ENCODE measurements at places on chromosomes 2 and 18. TPM values are rescaled to one million over a fixed set of nuclear protein-coding genes. Genes with fewer than 3 reads are reported as not detected.

LIMS3 gene
- total RNA-seq, result 0.61 TPM

FKBP1B gene
- 15.1 TPM for total RNA-seq

DNA sequence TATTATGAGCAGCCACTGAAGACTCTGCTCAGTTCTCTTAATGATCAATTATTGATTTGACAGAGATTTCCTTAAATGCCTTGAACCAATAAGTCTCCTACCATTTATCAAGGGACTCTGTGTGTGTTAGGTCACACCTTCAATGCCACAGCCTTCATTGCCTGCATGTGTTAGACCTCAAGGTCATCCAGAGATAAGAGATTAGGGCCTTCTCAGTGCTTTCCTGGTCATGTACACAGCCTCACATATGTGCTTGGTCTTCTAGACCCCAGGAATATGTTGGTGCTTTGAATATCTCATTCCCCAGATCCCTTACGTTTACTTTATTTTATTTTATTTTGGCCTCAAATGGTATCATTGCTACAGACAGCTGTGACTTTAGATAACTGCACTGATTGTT, 93.0 kb upstream of the CTAGE1 start:
- H3K27ac ChIP-seq, result no peak overlapping the region
- peaks cover 2% of the 10 kb centered on the region for H3K4me1 ChIP-seq
- no peaks in the 10 kb centered on the region for H3K27me3 ChIP-seq

GRCh38 chr2:9112079-9112721, 94.4 kb upstream of the ASAP2 start:
- no peaks in the 10 kb centered on the region for H3K27me3 ChIP-seq
- peak overlapping the region; percentile 74 for H3K27ac ChIP-seq
- H3K36me3 ChIP-seq, result no peaks in the 10 kb centered on the region
- peak; percentile 96 for DNase-seq
- H3K4me1 ChIP-seq, result peaks cover 29% of the 10 kb centered on the region
- no peak overlapping the region for H3K4me3 ChIP-seq

- H3K27me3 ChIP-seq, result no peaks in the 10 kb centered on the region
- peaks cover 69% of the 10 kb centered on the region for H3K4me1 ChIP-seq
- H3K27ac ChIP-seq, result peak overlapping the region; percentile 82
- H3K36me3 ChIP-seq, result no peaks in the 10 kb centered on the region
- DNase-seq, result peak; percentile 60
- H3K4me3 ChIP-seq, result no peak overlapping the region
Measured at GRCh38 chr2:109166811-109167210, 37.8 kb downstream of the SH3RF3 start.

DNA sequence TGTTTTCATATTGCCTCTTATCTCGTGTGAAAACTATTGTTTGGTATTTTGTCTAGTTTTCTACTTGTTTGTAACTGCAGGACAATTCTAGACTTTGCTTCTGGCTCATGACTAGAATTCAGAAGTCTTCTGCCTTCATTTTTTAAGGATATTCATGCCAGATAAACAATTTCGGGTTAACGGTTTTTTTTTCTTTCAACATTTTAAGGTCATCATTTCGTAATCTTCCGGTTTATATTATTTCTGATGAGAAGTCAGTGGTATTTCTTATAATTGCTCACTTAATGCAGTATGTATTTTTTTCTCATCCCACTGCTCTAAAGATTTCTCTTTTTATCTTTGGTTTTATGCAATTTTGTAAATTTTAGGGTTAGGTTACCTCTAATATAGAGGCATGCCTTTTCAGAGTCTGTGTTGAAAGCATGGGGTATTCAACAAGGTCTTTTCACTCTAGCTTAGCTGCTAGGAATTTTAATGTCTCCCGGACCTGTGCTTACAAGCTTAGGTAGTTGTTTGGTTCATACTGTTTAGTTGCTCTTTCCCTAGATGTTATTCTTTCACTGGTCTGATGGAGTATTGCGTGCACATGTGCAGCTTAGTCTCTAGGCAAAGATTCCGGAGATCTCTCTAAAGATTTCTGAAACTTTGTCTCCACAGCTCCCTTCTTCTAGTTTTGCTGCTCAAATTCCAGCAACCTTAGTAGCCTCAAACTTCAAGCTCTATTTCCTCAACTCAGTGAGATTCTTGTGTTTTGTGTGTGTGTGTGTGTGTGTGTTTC, 198.1 kb downstream of the MCFD2 start:
- 0 out of 2 replicates have a peak, but pooled peaks cover 8% of the 10 kb centered on the region for H3K36me3 ChIP-seq
- peak overlapping the region; percentile 55 for H3K27ac ChIP-seq
- H3K27me3 ChIP-seq, result no peaks in the 10 kb centered on the region
- H3K4me1 ChIP-seq, result peaks cover 38% of the 10 kb centered on the region
- DNase-seq, result peak; percentile 48
- H3K4me3 ChIP-seq, result peak overlapping the region; percentile 9

GRCh38 chr18:10354241-10354811, 100.1 kb upstream of the APCDD1 start:
- H3K4me1 ChIP-seq, result peaks cover 21% of the 10 kb centered on the region
- no peaks in the 10 kb centered on the region for H3K27me3 ChIP-seq
- DNase-seq, result no peak
- no peaks in the 10 kb centered on the region for H3K36me3 ChIP-seq

DNA sequence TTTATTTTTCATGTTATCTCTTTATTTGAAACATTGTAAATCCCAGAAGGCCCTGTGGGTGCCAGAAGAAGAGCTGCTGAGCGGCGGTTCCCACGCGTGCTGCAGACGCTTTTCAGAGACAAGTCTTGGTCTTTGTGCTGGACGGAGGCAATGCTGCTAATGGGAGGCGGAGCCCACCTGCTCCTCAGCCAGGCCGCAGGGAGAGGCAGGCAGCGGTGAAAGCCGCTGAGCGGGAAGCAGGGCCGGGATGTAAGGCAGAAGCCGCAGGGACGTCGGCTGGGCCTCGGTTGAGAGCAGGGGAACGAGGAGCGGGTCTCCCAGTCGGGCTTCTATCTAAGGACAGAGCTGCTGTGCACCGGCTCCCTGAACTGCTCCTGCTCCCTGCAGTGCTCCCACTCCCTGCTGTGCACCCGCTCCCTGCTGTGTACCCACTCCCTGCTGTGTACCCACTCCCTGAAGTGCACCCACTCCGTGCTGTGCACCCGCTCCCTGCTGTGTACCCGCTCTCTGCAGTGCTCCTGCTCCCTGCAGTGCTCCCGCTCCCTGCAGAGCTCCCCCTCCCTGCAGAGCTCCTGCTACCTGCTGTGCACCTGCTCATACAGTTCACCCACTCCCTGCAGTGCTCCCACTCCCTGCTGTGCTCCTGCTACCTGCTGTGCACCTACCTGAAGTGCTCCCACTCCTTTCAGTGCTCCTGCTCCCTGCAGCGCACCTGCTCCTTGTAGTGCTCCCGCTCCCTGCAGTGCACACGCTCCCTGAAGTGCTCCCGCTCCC, 16.4 kb downstream of the TMEM18 start:
- peaks cover 12% of the 10 kb centered on the region for H3K36me3 ChIP-seq
- no peak overlapping the region for H3K27ac ChIP-seq
- no peaks in the 10 kb centered on the region for H3K4me1 ChIP-seq
- DNase-seq, result no peak
- no peaks in the 10 kb centered on the region for H3K27me3 ChIP-seq

DNA sequence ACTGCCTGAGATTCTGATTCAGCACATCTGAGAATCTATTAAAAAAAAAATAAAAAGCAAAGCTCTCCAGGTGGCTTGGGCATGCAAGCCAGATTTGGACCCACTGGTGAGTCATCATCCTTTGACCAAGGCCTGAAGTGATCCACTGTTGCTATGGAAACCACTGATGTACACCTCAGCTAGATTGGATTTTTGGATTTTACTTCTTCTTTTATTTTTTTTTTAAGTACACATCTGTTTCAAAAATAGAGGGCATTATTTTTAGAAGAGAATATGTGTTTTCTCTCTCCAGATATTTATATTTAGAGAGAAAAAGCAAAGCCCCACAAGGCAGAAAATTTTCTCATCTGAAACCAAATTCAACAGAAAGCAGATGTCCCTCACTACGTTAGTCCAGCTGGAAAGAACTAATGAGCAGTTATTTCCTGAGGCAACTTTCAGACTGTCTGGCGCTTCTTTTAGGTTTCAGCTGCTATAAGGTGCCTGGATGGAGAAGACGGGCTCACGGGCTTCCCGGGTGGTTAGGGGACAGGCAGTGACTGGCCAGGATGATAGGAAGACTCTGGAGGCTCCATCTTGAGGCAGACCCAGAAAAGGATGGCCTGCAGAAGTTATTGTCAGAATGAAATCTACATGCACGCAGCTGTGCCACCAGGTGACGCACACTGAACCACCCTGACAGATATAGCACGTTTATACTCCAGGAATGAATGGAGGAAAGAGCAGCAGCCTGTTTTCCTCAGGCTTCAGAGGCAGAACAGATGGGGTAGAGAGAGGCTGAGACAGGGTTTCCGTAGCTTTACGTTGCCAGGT, 50.5 kb downstream of the MRPL35 start:
- H3K4me1 ChIP-seq, result no peaks in the 10 kb centered on the region
- no peaks in the 10 kb centered on the region for H3K36me3 ChIP-seq
- no peak for DNase-seq
- peaks cover 2% of the 10 kb centered on the region for H3K27me3 ChIP-seq
- H3K27ac ChIP-seq, result no peak overlapping the region
- H3K4me3 ChIP-seq, result no peak overlapping the region

DNA sequence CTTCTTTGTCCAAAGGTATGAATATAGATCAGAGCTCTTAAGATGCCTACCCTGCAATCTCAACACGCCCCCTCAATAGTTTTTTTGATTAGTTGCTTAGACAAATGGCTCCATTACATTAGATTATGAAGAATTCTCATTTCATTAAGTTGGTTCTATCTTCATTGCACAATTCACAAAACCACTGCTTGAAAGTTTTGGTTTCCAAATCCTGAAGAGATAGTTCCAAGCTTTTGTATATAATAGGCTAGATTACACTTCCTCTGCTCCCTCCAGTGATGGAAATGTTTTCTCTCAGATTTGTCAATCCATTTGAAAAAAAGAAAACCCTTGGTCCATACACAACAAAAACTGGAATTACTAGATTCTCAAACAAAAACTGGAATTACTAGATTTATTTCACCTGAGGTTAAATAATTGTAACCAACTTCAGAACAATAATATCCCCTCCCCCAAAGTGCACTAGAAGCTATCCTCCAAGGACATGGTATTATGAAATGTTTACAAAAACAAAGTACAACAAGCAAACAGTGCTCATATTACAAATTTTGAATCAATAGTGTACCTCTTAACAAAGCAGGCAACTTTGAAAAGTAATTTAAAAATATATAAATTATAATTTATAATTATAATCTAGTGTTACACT, 6.8 kb upstream of the TLK1 start:
- H3K27ac ChIP-seq, result no peak overlapping the region
- no peaks in the 10 kb centered on the region for H3K4me1 ChIP-seq
- no peak overlapping the region for H3K4me3 ChIP-seq
- no peaks in the 10 kb centered on the region for H3K27me3 ChIP-seq
- DNase-seq, result no peak

DNA sequence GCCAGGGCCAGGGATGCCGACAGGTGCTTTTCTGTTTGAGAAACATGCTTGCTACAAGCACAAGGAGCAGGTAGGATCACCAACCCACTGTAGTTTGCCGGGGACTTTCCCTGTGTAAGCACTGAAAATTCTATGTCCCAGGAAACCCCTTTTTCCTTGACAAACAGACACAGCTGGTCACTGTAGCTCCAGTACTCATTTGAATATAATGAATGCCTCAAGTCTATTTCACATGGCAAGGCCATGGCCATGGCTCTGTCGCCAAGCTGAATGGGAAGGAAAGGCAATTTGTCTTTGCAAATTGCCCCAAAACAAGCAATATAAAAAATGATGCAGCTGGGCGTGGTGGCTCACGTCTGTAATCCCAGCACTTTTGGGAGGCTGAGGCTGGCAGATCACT, 49.6 kb upstream of the IGFBP2 start:
- no peaks in the 10 kb centered on the region for H3K27me3 ChIP-seq
- DNase-seq, result no peak
- H3K4me1 ChIP-seq, result peaks cover 8% of the 10 kb centered on the region
- H3K27ac ChIP-seq, result no peak overlapping the region
- H3K36me3 ChIP-seq, result no peaks in the 10 kb centered on the region

DNA sequence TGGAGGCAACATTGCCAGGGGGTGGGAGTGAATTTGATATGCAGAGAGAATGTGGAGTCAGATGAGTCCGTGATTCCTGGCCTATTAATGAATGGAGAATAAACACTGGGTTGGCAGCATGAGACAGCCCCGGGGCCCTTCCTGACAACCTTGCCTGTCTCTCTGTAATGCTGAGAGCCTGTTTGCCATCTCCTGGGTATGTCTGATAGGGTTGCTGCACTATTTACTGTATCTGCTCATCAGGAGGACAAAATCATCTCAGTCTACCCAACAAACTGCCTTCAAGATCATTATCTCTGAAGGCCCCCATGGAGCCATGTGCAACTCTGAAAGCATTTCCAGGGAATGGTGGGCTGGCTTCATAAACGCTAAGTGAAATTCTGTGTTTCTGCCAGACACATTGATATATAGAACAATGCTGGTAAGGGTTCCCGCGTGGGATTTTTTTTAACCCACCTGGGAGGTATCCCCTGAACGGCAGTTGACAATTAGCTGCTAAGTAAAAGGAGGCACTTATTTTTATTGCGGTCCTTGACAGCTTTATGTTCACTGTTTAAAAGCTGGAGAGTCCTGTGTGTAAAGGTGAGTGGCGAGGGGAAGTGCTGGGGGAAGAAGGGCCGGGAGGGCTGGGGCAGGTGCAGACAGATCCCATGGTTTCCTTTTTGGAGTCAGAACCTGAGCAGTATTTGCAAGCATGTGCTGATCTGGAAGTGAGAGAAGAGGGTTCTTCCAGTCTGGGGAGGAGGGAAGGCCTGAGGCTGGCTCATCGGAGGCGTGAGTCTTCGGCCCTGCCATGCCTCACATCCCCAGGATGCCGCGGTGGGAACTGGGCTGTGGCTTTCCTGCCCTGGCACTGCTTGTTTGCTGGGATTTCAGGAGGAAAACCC, 64.8 kb downstream of the ARHGAP25 start:
- H3K4me3 ChIP-seq, result no peak overlapping the region
- H3K4me1 ChIP-seq, result peaks cover 12% of the 10 kb centered on the region
- DNase-seq, result peak; percentile 25
- no peaks in the 10 kb centered on the region for H3K27me3 ChIP-seq
